Kidney epithelial cell (primary cell): ENCODE measurements at places on chromosomes 5 and 9. TPM values are rescaled to one million over a fixed set of nuclear protein-coding genes. Genes with fewer than 3 reads are reported as not detected.

Gene SLC46A2
- total RNA-seq: not detected in 2 replicates

Gene BTNL8
- not detected in 2 replicates for total RNA-seq

Gene RARS1
- 97.5 and 143 TPM in 2 replicates for total RNA-seq

Gene TMEM174
- total RNA-seq: not detected in 2 replicates

Gene BARX1
- not detected in 2 replicates for total RNA-seq

Gene HTR4
- not detected in 2 replicates for total RNA-seq

Gene SYNPO
- total RNA-seq: 3.4 and 4.0 TPM in 2 replicates

Gene NUDT2
- 18.1 and 30.0 TPM in 2 replicates for total RNA-seq

Gene CTNNAL1
- total RNA-seq: 20.3 and 24.7 TPM in 2 replicates

Gene CCDC152
- 0.68 and 0.96 TPM in 2 replicates for total RNA-seq

Gene WDR31
- 2.7 and 3.0 TPM in 2 replicates for total RNA-seq

Gene PCDHB11
- total RNA-seq: 1.8 and 3.1 TPM in 2 replicates

Gene ZNF346
- total RNA-seq: 13.1 and 15.5 TPM in 2 replicates

Gene RNF145
- 46.7 and 52.9 TPM in 2 replicates for total RNA-seq

Gene MAP1B
- 136 and 295 TPM in 2 replicates for total RNA-seq

Gene EFNA5
- total RNA-seq: 12.6 and 24.6 TPM in 2 replicates

Gene RGS3
- 158 and 166 TPM in 2 replicates for total RNA-seq

Gene HTR1A
- total RNA-seq: not detected in 2 replicates
